ENCODE measurements at places on chromosomes 5 and 9.

DNA sequence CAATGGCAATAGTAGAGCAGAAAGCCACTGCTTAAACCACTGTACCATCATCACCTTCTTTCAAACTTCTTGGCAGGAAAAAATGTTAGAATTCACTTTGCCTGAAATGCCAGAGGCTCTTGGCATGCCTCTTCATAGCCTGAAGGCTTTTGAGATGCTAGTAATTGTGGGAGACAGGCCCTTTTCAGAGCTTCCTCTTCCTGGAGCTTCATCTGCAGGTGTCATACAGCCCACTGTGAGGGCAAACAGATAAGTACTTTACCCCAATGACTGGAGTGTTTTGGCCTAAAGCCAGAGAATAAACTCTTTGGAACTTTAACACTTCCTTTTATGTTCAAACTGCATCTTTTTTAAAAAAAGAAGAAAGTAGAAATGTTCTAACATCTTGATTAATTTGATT lies 81.3 kb upstream of the TMEM171 start:
- DNase-seq: no peak

DNA sequence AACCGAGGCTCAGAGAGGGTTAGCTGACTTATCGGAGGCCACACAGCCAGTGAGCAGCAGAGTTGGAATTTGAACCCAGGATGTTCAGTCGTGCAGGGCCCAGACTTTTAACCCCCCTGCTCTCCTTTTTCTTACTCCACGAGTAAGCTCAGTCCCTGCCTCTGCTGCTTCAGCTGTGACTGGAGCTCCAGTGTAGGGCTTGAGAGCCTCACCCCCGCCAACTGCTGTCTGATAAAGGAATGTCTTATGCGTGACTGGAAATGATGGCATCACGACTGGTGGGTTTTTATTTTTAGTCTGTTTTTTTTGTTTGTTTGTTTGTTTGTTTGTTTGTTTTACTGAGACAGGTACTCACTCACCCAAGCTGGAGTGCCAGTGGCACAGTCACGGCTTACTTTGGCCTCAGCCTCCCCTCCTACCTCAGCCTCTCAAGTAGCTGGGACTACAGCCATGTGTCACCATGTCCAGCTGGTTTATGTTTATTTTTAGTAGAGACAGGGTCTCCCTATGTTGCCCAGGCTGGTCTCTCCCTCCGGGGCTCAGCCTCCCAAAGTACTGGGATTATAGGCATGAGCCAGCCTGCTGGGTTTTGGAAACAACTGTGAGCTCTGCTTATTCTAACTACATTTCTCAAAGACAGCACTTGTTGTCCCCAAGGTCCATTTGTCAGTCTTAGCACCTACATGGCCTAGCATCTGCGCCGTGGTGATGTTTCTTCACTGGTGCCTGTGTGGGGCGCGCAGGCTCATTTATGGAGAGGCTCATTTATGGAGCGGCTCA lies 52.5 kb upstream of the NCS1 start:
- no peak for DNase-seq

DNA sequence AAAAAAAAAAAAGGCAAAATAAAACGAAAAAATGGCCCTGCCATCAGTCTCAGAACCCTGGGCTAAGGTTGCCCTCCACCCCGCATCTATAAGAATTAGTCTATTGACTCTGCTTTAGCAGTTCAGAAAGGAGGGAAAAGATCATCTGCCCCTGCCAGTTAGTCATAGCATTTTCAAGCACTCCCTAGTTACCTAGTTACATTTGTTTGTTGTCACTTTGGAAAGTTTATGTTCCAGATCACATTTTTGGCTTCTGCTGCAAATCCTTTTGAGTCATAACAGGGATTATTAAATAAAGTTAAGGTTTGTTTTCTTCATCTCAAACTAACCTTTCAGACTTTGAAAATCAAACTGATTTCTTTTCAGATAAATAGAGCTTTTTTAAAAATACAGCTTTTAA lies 52.1 kb downstream of the AQP7 start:
- DNase-seq: peak; percentile 4

- DNase-seq: no peak
These were observed 123.1 kb downstream of the PAPPA start for GRCh38 chr9:116276651-116277121.

DNA sequence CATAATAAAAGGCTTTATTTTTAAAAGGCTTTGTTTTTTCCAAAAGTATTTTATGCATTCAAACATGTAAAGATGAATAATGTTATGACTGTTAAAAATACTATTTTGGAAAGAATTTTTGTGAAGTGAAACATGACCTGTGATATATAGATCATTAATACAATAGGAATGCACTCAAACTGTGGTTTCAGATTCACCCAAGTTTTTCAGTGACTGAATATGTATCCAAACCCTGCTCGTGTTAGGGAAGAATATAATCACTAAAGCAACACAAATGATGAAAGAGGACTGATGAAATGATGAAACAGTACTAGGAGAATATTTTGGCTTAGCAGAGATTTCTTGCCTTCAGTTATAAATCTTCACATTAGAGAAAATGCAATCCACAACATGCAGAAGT lies 278.0 kb downstream of the ADAMTS6 start:
- no peak for DNase-seq

DNA sequence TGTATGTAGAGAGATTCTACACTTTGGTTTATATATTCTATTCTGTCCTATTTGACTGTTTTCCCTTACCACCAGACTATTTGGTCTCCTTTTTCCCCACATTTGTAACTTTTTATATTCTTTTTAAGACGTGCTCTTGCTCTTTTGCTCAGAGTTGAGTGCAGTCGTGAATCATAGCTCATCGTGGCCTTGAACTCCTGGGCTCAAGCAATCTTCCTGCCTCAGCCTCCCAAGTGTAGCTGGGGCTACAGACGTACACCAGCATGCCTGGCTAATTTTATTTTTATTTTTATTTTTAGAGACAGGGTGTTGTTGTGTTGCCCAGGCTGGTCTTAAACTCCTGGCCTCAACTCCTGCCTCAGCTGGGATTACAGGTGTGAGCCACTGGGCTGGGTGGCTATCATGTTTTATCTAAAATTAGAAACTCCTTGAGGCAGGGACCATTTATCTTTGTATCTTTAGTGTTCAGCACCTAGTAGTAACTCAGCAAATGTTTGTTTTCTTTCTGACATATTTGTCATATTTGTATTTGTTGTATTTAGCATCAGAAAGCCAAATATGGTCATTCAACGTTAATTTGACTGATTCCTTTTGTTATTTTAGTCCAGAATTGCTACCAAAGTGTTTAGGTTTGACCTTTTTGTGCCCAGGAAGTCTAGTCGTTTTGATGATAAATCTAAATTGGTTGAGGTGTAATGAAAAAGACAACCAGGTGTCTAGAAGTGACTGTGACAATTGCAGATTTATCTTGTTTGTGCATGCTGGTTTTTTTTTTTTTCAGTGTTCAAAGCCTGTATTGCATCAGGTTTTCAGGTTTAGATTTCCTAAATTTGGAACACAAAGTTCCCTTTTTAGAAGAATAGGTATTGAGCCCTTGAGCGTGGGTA lies 44.3 kb downstream of the ERBIN start:
- DNase-seq: no peak

DNA sequence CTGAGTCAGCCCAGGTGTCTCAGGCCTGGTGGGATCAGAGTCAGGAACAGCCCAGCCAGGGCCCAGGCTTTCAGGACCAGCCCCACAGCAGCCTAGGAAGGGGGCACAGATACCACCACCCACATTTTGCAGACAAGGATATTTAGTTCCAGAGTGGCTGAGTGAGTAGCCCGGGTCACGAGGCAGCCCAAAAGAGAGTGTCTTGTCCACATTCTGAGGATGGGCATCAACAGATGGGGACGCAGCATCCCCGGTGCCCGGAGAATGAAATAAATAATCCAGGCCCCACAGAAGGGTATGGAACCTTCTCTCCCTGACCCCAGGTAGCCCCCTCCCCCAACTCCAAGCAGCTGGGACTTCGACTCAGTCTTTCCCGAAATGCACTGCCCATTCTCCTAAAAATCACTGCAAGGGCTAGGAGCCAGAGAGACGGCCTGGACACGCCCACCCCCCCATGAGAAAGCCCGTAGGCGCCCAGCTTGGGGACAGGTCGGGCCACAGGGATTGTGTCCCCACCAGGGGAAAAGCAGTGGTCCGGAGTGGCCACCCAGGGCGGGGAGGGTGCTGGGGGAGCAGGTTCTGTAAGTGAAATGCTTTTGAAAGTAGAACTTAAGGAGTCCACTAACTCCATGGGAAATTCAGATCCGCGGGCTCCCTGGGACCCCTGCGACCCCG lies 6.9 kb downstream of the LHX3 start:
- DNase-seq: no peak

DNA sequence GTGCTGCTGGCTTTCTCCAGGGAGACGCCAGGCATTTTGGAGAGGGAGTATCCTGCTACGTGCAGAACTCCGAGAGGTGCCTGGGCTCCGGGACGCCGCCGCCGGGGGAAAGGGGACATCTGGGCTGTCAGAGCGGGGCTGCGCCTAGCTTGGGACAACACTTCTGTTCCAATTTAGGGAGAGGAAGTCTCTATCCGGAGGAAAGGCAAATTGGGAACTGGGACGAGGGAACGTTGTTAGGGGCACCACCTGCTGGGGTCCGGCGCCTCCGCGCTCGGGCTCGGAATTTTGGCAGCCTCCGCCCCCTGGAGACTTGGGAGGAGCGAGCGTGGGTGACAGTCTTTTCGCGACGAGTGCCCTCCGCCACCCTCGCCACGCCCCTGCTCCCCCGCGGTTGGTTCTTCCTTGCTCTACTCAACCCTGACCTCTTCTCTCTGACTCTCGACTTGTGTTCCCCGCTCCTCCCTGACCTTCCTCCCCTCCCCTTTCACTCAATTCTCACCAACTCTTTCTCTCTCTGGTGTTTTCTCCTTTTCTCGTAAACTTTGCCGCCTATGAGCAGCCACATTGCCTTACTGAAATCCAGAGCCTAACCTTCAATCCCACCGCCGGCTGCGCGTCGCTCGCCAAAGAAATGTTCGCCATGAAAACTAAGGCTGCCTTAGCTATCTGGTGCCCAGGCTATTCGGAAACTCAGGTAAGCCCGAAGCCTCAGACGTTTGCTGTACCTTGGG lies 1.6 kb downstream of the TSLP start:
- DNase-seq: peak; percentile 26

- DNase-seq: no peak
These were observed 12.8 kb upstream of the MACIR start for GRCh38 chr5:103245761-103246160.

DNA sequence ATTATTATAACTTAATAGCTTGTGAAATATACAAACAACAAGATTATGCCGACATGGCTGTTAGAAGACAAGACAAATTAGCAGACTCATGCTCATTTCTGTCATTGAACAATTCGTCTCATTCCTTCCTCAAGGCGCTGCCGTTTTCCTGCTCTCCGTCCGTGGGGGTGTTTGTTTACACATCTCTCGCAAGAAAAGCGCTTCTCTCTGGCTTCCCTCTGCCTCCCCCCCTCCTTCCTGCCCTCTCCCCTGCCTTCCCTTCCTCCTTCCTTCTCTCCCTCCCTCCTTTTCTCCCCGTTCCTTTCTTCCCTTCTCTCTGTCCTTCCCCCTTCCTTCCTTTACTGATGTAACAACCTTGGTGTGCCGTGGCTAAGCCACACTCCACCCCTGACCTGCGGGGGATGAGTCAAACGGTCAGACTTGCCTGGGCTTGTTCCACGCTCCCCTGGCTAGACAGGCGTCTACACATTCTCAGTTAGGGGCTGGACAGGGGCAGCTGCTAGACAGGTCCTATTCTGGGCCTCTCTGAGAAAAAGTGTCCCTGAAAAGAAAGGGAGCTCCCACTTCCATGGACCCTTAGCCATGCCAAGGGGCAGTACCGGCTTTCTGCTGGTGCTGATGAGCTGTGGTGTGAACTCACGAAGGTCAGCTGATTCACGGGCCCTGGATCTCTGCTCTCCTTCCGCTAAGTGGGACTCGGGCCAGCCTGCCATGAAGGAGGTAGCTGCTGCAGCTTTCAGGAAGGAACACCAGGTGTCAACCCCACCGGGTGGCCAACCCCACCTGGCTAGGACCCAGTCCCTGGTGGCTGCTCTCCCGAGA lies 32.0 kb upstream of the SPTLC1 start:
- DNase-seq: peak; percentile 54

GRCh38 chr9:8555762-8556500 lies 756.4 kb upstream of the DMAC1 start:
- peak; percentile 24 for DNase-seq

- no peak for DNase-seq
These were observed 1829.6 kb upstream of the NUDT12 start for GRCh38 chr5:105392122-105392709.

- no peak for DNase-seq
These were observed 492 bp upstream of the NEK6 start for GRCh38 chr9:124257070-124257843.

DNA sequence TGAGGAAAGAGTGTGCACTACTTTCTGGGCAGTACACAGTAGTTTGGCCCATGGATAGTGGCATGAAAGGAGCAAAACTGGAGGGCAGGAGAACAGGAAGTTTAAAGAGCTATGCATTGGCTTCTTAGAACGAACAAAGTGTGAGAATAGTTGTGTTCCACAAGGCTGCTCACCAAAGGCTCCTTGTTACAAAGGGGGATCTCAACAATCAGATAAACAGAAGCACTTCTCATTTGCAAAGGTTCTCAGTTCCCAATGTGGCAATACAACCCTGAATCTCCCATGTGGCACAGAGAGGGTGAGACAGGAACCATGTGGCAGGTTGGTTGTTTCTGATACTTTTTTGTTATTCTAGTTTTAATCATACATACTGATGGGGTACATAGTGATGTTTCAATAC lies 158.4 kb downstream of the CARTPT start:
- no peak for DNase-seq

GRCh38 chr9:104927216-104927911 lies 591 bp downstream of the ABCA1 start:
- peak; percentile 38 for DNase-seq

- peak; percentile 23 for DNase-seq
These were observed 965 bp downstream of the GLIPR2 start for GRCh38 chr9:36137392-36138004.

GRCh38 chr9:88875400-88876120 lies 115.7 kb upstream of the S1PR3 start:
- no peak for DNase-seq

DNA sequence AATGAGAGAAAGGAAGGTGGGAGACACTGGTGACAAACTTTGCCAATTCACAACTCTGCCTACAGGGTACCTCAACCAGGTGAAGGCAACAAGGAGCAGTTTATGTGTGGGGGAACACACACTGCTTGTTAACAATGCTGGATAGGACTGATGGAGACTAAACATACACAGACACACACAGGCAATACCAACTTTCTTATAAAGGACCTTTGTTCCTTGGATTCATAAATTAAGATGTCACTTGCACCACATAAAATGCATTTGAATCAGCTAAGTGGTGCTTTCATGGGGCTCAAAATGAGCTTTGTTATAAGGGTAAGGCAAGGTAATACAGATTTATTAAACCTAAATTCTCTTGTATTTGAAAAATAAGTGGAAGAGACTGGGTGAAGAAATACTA lies 4.0 kb downstream of the TSTD2 start:
- no peak for DNase-seq

- DNase-seq: peak; percentile 51
These were observed 81.3 kb downstream of the STK10 start for GRCh38 chr5:172106511-172107356.

DNA sequence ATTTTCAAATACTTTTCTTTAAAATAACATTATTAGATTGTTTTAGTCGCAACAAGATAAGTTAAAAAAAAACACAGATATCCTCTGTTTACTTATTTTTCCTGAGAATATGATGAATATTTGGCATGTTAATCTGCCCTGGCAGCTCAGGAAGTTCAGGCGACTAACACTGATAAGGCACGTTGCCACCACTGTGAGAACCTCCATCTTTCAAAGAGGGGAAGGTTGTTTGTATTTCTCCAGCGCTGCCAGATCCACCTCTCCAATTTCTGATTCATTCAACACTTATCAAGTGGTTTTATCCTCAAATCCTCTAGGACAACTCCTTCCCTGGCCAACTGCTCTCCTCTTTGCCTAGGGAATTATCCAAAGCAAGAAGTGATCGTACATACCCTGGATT lies 21.8 kb downstream of the CTNNAL1 start:
- no peak for DNase-seq

Measured in renal pelvis (tissue), 12 donors.